CD4-positive, CD25-positive, alpha-beta regulatory T cell (primary cell): ENCODE measurements at places on chromosomes 1 and 21.

DNA sequence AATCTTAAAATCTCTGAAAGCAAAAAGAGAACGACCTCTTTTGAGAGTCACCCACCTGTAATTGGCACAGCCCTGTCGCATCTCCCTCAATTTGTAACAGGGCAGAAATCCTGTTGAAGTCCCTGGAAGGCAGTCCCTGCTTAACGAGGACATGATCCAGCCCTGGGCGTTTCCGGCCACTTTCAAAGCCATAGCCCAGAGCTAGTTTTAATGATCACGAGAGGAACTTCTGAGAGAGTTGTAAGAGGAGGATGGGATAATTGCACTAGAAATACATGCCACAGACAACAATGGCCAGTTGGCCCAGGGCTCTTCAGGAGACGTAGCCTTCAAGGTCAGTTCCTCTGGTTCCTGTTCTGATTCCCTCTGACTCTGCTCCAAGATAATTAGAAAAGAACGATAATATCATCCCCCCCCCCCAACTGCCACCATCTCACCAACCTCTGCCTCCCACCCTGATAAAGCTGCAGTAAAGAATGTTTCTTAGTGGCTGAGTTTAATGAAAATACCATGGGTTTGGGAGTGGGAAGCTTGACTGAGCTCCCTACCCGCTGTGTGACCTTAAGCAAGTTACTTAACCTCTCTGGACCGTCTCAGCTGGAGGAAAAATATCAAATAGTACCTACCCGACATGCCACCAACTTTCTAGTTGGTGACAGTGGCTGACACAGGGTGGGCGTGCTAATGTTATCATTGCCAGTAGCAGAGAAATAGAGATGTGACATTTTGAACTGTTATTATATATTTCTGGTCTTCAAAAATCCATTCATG lies 140.0 kb downstream of the OMA1 start:
- no peak for DNase-seq

GRCh38 chr1:101960142-101960541 lies 36.6 kb downstream of the OLFM3 start:
- DNase-seq: no peak

DNA sequence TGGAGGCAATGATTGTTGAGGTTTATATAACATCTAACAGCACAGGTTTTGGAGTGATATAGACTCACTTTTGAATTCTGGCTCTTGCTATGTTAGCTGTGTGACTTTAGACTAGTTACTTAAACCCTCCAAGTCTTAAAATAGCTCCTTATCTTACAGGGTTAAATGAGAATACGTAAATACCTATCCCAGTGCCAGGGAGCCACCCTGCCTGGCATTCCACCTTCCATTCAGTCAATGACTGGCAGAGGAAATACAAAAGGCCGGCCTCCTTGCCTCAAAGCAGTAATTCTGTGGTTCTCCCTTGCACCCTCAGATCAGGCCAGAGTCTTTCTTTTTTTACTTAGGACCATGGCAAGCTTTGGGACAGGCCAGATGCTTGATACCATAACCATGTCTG lies 31.8 kb downstream of the DBT start:
- no peak for DNase-seq

DNA sequence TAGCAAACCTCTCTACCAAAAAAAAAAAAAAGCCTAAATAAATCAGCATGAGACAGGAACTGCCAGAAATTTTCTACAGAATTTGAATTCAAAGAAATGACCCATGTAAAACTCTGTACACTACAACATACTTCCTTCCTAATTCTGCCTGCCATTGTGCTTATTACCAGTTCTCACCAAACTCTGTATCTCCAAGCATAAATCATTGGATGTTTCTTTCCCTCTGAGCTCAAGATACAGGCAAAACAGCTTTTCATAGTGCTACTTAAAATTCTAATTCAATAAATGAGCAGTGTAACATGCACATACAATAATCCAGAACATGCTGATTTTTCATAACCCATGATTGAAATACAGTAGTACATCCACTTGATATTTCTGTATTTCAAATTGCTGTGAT lies 87.0 kb downstream of the EIF4G3 start:
- DNase-seq: no peak

- DNase-seq: no peak
Observed at GRCh38 chr1:98327220-98327861, 334.2 kb upstream of the SNX7 start.

DNA sequence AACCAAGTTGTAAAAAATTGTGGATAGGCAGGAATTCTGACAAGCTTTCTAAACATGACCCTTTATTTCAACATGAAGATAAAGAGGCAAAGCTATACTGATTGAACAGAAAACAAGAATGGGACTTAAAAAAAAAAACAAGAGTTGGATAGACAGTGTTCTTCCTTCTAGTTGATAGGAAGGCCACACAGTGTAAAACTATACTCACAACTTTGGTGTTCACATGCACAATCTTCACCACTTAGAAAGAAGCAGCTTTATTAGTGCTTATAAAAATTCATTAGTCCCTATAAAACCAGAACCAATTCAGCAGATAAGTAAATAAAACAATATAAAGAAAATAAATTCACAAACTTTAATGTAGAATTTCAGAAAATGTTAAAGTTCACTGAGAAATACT lies 101.8 kb downstream of the AKT3 start:
- no peak for DNase-seq

GRCh38 chr1:21329209-21329844 lies 39.1 kb upstream of the ECE1 start:
- no peak for DNase-seq

DNA sequence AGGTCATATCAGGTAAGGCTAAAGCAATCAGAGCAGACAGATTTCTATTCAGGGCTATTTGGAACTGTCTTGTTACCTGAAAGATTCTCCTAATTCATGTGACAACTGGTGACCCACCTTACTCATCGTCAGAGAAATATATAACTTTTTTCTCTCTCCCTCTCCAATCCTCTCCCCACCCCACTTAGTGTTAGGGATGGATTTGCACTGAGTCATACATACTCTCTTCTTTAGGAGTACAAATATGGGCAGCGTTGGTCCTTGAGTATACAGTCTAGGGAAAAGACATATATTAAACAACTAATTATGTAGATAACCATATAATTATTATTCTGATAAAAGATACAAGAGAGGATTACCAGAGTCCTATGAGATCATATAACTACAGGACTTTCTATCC lies 246.3 kb downstream of the HHIPL2 start:
- no peak for DNase-seq

GRCh38 chr21:44083631-44084291 lies 23.4 kb upstream of the PWP2 start:
- peak; percentile 73 for DNase-seq

GRCh38 chr1:89806616-89807015 lies 14.2 kb upstream of the LRRC8D start:
- no peak for DNase-seq

- DNase-seq: no peak
Observed at GRCh38 chr21:16473988-16474387, 744.2 kb downstream of the USP25 start.

DNA sequence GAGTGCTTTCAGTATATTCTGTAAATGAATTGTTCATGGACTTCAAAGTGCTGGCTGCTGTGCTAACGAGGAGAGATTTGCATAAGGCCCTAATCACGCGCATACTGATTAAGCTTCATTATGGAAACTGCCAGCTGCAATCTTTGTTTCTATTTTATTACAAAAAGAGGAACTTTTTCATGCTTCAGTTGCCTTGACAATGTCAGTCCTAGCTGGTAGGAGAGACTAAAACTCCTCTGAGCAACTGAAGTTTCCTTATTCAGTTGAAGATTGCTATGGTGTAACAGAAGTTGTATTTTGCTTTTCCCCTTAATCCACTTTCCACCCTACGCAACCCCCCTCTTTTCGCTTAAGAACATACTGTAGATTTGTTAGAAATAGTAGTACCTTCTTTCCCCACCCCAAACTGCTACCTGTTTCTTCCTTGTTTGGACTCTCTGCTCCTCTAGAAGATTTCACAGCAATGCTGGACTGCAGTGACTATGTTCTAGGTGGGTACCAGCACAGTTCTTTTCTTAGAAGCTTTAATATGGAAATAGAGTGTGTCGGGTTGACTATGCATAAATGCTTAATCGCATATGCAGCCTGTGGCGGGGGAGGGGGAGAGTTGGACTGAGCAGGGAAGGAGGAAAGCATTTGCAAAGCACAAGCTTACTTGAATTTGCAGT lies 108.3 kb downstream of the POU2F1 start:
- DNase-seq: no peak

- no peak for DNase-seq
Observed at GRCh38 chr1:208825300-208825699, 581.1 kb upstream of the PLXNA2 start.

- no peak for DNase-seq
Observed at GRCh38 chr1:237685551-237685950, 205.2 kb downstream of the ZP4 start.

GRCh38 chr1:8822373-8823294 lies 5.2 kb upstream of the RERE start:
- no peak for DNase-seq

DNA sequence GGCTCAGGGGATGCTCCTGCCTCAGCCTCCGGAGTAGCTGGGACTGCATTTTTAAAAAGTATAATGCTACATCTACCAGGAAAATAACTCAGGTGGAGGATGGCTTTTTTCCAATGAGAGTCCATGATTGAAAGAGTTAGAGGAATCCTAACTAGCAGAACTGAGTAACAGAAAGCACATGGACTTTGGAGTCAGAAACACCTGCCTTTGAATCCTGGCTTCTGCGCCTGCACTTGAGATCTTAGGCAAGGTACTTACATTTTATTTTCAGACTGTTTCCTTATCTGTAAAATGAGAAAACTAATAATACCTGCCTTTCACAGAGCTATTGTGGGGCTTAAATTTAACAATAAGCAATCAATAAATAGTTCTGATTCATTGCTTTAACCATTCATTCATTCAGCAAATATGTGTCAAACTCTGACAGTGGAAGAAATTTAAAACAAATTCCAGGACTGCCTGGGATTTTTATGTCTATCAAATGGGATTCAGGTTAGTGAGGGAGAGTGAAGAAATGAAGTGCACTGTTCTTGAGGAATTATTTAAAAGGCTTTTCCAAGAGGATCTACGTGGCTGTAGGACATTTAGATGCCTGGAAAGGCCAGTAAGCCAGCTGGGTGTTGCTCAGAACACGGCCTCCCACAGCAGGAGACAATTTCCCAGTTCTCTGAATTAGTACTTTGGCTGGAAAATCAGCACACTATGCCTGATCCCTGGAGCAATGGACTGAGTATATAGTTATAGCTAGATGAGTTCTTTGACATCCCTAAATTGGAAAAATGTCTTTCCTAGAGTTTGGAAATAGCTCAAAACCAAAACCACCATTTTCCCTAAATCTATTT lies 12.8 kb upstream of the LBR start:
- no peak for DNase-seq

DNA sequence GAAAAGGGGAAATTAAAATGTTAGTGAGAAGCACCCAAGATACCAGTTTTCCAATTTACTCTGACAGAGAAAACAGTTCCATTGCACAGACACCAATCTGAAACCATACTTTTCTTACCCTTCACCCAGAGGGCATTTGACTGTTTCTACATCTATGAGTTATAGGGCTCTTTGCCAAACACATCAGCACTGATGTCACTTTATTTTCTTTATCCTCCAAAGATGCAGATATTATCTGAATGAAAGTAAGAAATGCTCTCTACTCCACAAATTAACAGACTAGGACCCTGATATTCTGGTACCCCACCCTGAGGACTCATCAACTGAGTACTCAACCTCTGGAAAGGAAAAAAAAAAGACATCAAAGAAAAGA lies 24.2 kb upstream of the PEX19 start:
- DNase-seq: no peak

DNA sequence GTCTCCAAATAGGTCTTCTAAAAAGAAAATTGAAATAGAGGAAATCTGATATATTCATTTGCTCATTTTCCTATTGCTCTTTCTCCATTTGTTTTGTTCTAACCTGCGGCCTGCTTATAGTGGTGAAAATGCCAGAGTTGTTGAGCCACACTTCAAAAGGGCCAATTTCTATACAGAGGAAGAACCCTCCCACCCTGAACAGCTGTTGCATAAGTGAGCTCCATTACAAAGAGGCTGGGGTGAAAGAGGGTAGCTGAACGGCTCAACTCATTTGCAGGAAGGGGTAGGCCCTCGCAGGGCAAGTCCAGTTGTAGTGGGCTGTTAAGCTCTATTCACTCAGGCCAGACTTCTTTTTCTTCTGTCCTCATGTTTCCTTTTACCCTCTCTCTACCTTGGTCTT lies 8.8 kb downstream of the ADCY10 start:
- DNase-seq: no peak

GRCh38 chr1:23428136-23428905 lies 3.8 kb upstream of the TCEA3 start:
- DNase-seq: no peak

- DNase-seq: no peak
Observed at GRCh38 chr1:167157114-167157513, 63.2 kb downstream of the STYXL2 start.

GRCh38 chr1:7552402-7552801 lies 218.7 kb upstream of the VAMP3 start:
- DNase-seq: no peak

GRCh38 chr1:162732094-162732493 lies 58.4 kb upstream of the HSD17B7 start:
- no peak for DNase-seq

- DNase-seq: peak; percentile 14
Observed at GRCh38 chr1:51192213-51192843, 43.7 kb upstream of the RNF11 start.

DNA sequence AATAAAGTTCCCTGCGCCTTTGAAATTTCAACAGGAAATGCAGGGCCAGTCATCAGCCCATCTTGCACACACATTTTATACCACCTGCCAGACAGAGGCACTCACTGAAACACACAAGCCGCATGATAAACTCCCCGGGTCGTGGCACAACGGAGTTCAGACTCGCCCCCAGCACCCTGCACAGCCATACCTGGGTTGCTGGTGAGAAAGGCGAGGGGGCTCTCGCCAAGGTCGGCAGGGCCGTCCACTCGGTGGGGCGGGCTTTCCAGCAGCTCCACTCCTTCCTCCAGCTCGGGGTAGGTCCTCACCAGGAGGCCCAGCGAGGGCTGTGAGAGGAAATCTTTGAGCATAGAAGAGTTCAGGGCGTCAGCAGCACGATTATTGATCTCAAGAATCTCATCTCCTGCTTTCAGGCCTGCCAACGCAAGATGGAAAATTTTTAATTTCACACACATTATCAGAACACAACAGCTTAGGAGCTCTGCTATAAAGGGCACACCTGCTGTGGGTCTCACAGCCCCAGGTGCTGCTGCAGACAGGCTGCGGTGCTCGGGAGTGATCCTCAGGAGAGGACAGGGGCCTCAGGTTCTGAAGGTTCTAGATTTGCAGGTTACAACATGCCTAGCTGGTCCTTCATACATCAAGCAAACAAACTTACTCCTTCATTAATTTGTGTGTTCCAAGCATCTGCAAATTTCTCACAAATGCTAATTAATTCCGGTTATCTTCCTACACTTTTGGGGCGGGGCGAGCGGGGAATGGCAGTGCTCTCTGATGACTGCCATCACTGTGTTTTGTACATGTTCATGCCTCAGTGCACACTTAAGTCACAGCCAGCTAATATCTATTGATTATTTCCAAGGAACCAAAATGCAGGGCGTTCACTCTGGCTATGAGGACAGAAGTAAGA lies 144.2 kb upstream of the KRTAP19-8 start:
- DNase-seq: peak; percentile 59

- DNase-seq: no peak
Observed at GRCh38 chr1:23664837-23665795, 26.5 kb upstream of the RPL11 start.
